Stimulated activated CD4-positive, alpha-beta T cell treated with anti-CD3 and anti-CD28 coated beads, Interleukin-12 subunit alpha, Interleukin-12 subunit beta, amount 100 ng/mL, for 24 hours (primary cell): ENCODE measurements at places on chromosomes 7 and 10.

DNA sequence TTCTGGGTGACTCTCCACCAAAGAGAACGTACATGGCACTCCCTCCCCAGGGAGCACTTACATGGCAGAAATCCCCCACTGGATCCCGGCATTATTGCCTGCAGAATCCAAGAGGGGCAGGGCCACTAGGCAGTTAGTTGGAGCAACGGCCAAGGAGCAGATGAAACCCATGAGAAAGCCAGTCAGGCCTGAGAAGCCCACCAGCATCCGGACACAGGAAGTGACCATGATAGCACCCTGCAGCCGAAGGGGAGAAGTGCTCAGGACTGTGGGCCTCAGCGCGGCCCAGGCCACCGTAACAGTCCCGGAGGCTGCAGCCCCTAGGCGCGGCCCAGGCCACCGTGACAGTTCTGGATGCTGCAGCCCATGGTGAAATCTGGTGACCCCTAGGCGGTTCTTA lies 43.5 kb downstream of the STRA8 start:
- DNase-seq: no peak

DNA sequence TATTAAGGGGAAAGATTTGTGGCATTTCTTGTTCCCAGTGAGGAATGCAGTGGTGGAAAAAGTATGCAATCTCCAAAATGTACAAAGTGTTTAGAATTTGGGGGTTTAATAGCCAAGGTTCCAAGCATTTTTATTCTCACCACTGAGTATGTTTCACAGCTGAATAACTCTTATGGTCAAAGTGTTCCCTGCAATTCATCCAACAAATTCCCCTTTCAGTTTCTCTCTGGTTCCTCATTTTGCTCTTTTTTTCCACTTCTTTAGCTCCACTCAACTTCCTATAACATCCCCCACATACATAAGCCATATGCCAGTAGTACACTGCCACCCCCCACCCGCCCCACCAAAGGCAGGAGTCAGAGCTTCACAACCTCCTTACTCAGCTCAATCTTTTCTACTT lies 4.6 kb downstream of the HECW1 start:
- DNase-seq: no peak

- no peak for DNase-seq
Measured at GRCh38 chr10:69151984-69152383, 28.0 kb downstream of the VPS26A start.

- no peak for DNase-seq
Measured at GRCh38 chr7:123637203-123637602, 18.5 kb upstream of the LMOD2 start.

GRCh38 chr10:26881600-26882331 lies 21.0 kb upstream of the ABI1 start:
- DNase-seq: no peak

DNA sequence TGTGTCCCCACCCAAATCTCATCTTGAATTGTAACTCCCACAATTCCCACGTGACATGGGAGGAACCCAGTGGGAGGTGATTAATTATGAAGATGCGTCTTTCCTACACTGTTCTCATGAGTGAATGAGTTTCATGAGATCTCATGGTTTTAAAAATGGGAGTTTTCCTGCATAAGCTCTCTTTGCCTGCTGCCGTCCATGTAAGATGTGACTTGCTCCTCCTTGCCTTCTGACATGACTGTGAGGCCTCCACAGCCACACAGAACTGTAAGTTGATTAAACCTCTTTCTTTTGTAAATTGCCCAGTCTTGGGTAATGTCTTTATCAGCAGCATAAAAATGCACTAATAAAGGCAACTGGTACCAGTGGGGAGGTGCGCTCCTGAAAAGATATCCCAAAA lies 67.7 kb upstream of the DRGX start:
- DNase-seq: no peak

DNA sequence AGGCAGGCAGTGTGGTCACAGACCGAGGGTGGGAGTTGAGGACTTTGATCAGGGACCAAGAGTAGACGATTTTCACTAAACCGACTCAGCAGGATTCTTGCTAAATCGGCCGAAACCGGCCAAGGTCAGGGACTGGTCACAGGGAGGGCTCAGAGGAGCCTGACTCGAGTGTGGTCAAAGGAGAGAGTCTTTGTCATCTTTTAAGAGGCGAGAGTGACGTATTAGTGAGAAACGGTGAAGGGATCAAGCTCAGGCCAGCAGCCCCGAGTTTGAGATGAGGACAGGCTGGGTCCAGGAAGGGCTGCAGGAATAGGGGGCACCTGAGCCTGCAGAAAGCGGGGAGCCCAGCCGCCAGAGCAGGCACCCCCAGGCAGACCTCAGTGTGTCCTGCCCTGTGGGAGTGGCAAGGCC lies 41.6 kb upstream of the FAM20C start:
- DNase-seq: no peak

DNA sequence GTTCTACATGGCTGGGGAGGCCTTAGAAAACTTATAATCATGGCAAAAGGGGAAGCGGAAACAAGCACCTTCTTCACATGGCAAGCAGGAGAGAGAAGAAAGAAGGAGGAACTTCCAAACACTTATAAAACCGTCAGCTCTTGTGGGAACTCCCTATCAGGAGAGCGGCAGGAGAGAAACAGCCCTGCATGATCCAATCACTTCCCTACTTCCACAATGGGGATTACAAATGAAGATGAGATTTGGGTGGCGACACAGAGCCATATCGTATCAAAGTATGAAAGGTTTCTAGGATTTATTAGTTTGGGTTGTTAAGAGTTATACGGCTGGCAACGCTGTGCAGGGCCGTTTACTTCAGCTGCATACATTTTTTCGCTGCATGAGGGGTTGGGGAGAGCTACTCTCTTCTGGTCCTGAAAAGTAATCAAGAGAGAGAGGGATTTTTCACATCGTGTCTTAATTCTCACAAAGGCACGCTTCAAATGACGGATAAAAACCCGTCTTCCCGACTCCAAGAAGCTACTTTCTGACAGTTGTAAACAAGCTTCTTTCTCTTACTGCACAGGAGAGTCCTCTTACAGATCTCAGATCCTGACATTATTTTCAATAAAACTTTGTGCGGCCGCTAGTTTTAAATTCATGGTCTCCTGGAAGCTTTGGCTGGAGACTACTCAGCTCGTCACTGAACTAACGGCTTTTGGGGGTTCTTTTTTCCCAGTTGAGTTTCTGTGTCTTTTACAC lies 751 bp upstream of the GTPBP10 start:
- no peak for DNase-seq

DNA sequence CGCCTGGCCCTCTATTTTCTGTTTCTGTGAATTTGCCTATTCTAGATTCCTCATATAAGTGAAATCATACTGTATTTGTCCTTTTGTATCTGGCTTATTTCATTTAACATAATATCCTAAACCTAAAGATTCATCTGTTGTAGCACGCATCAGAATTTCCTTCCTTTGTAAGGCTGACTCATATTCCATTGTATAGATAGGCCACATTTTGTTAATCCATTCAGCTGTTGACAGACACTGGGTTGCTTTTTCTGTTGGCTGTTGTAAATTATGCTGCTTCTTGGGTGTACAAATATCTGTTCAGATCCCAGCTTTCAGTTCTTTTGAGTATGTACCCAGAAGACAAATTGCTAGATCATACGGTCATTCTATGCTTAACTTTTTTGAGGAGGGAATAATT lies 28.8 kb upstream of the CUL1 start:
- no peak for DNase-seq

DNA sequence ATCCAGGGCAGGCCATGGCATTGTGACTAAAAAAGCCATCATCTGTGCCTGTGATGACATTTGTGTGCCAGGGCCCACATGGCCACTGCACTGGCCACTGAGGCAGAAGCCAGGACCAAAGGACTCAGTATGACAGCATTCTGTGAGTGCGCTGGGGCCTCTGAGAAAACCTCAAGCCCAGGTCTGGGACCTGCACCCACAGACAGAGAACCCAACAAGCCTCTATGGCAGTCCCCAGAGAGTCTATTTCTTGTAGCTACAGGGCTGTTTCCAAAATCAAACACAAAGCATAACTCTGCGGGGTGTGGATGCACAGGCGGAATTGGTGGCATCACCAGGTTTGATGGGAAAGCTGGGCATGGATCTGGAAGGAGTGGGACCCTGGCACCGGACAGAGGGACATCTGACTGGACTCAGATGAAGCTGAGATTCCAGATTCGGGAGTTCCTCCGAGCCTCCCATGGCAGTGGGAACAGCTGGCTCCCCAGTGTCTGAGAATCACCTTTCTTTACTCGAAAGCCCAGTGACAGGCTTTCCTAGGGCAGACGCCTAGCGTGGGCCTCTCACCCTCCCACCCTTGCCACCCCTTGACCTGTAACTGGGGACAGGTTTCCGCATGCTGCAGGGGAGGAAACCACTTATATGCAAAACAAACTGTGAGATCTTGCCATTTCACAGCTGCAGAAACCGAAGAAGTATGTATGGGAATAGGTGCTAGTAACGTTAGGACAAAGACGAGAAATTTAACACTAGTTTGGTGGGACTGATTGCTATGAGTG lies 70.6 kb upstream of the RHEB start:
- no peak for DNase-seq

DNA sequence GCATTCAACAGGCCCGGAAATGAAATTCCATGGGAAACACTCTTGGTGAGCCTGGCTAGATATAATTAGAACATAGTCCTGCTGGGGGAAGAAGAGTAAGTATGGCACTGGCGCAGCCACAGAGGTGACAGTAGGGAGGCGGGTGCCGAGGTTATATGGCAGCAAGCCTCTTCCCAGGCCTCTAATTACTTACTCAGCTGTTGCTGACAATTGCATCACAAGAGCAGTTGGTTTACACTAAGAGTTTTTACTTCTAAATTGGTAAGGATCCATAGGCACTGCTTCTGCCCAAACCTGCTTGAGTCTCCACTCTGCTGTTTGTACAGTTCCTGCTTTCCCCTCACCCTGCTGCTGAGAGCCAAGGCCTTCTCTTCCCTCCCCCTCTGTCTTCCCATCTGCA lies 93.3 kb upstream of the DUSP5 start:
- no peak for DNase-seq

GRCh38 chr10:125222515-125223308 lies 62.3 kb upstream of the CTBP2 start:
- no peak for DNase-seq

GRCh38 chr7:26267601-26268166 lies 24.0 kb upstream of the SNX10 start:
- no peak for DNase-seq

GRCh38 chr10:114868870-114869519 lies 47.4 kb downstream of the FHIP2A start:
- no peak for DNase-seq

DNA sequence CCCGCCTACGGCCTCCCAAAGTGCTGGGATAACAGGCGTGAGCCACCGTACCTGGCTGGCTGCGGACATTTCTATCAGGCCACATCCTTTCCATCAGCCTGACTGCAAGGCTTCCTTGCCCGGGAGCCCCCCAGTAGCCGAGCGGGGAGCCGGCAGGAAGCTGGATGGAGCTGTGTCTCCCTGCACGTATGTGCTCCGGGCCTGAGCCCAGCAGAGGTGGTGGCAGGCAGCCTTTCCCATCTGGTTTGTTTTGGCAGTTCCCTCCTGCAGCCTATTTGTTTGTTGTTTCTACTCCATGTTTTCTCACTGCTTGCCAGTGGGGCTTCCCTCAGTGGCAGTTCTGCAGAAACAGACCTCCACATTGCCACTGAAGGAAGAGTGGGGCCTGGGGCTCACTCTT lies 5.4 kb downstream of the POP7 start:
- no peak for DNase-seq

- DNase-seq: no peak
Measured at GRCh38 chr10:50846753-50847152, 38.7 kb downstream of the A1CF start.

- no peak for DNase-seq
Measured at GRCh38 chr7:83835424-83835823, 186.5 kb upstream of the SEMA3E start.

- no peak for DNase-seq
Measured at GRCh38 chr10:113980408-113981087, 63.1 kb upstream of the ADRB1 start.

DNA sequence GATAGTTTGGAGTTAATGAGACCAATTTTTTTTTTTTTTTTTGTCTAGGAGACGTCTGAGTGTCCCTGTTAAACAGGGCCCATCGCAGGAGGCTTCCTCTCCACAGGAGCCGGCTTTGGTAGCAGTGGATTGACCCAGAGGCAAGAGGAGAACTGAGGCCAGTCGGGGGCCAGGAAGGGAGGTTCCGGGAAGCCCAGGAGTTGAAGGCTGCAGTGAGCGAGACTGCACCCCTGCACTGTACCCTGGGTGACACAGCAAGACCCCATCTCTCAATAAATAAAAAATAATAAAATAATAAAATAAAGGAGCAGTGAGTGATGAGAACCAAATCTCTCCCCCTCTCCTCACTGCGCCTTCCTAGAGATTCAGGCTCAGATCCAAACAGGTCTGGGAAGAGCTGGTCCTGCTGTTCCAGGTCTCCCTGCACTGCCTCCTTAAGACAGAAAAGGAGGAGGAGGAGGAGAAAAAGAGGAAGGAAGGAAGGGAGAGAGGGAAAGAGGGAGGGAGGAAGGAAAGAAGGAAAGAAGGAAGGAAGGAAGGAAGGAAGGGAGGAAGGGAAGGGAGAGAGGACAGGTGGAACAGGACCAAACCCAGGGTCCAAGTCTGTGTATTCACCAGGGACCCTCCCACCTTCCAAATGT lies 3.5 kb downstream of the MNX1 start:
- DNase-seq: no peak

DNA sequence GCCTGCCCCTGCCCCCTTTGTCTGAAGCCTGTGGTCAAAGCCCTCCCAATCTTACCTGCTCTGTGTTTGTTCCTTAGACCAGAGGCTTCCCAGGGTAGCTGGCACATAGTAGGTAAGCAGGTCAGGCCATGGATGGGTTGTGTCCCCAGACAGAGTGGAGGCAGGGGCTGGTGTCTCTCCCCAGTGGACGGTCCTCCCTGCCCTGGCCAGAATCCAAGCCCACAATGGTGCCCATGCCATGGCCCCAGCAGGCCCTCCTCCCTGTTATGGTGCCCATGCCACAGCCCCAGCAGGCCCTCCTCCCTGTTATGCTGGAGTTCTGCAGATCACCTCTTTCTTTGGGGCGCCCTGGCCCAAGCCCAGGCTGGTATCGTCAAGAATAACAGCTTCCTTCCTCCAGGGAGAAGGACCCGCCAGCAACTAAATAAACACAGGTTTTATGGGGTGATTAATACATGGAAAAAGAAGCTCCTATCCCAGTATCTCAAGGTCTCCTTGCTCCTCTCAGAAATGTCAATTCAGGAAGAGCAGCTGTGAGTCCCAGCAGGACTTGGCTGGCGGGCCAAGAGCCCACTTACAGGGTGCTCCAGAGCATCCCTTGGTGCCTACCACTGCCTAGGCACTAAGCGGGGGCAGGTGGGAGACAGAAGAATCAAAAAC lies 82.0 kb downstream of the NEURL1 start:
- no peak for DNase-seq

DNA sequence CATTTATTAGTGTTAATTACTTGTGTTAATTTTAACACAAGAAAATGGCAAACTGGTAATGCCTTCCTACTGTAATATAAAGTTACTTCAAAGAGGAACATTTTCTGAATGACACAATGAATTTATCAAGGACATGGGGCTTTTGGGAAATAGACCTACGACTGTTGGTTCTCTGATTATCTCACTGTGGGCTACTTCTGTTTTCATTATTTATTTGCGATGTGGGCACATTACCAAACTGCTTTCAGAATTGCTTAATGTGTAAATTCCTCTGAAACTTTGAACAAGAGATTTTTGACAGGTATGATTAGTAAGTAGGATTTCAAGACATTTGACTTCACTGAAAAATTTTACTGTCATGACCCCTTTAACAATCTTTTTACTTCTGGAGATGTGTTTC lies 535.6 kb downstream of the CNTNAP2 start:
- DNase-seq: no peak

GRCh38 chr7:150903606-150904005 lies 51.3 kb downstream of the AOC1 start:
- no peak for DNase-seq

GRCh38 chr10:11745045-11745444 lies 2.9 kb downstream of the ECHDC3 start:
- DNase-seq: no peak
